ENCODE measurements at places on chromosomes 6 and 20. TPM values are rescaled to one million over a fixed set of nuclear protein-coding genes. Genes with fewer than 3 reads are reported as not detected.

GRCh38 chr6:1176567-1176966 is 135.3 kb upstream of the FOXQ1 start:
- H3K4me1 ChIP-seq, result no peaks in the 10 kb centered on the region
- peaks cover 4% of the 10 kb centered on the region for H3K27me3 ChIP-seq
- no peak overlapping the region for H3K27ac ChIP-seq
- H3K4me3 ChIP-seq, result no peak overlapping the region
- DNase-seq, result no peak
- no peaks in the 10 kb centered on the region for H3K36me3 ChIP-seq

Gene METTL24
- total RNA-seq, result 1.1 TPM

GRCh38 chr6:150676344-150676743 is 76.7 kb downstream of the PLEKHG1 start:
- DNase-seq, result no peak
- no peak overlapping the region for H3K4me3 ChIP-seq
- H3K27ac ChIP-seq, result no peak overlapping the region
- H3K36me3 ChIP-seq, result no peaks in the 10 kb centered on the region
- no peaks in the 10 kb centered on the region for H3K27me3 ChIP-seq

Gene SLC22A16
- total RNA-seq, result not detected

Gene ULBP1
- 0.68 TPM for total RNA-seq

DNA sequence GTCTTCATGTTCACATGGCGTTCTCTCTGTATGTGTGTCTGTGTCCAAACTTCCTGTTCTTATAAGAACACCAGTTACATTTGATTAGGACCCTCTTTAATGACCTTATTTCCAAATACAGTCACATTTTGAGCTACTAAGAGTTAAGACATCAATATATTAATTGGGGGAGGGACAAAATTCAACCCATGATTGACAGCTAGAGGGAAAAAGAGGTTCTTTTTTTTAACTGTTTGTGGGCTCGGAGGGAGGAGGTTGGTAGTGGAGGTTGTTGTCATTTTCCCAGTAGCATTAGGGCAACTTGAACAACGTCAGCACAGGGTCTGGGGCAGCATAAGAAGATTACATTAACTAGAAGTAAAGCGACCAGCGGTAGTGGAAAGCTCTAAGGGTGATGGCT is 2.3 kb upstream of the GMDS start:
- DNase-seq, result no peak
- no peak overlapping the region for H3K4me3 ChIP-seq
- no peaks in the 10 kb centered on the region for H3K4me1 ChIP-seq
- no peaks in the 10 kb centered on the region for H3K36me3 ChIP-seq
- no peak overlapping the region for H3K27ac ChIP-seq

DNA sequence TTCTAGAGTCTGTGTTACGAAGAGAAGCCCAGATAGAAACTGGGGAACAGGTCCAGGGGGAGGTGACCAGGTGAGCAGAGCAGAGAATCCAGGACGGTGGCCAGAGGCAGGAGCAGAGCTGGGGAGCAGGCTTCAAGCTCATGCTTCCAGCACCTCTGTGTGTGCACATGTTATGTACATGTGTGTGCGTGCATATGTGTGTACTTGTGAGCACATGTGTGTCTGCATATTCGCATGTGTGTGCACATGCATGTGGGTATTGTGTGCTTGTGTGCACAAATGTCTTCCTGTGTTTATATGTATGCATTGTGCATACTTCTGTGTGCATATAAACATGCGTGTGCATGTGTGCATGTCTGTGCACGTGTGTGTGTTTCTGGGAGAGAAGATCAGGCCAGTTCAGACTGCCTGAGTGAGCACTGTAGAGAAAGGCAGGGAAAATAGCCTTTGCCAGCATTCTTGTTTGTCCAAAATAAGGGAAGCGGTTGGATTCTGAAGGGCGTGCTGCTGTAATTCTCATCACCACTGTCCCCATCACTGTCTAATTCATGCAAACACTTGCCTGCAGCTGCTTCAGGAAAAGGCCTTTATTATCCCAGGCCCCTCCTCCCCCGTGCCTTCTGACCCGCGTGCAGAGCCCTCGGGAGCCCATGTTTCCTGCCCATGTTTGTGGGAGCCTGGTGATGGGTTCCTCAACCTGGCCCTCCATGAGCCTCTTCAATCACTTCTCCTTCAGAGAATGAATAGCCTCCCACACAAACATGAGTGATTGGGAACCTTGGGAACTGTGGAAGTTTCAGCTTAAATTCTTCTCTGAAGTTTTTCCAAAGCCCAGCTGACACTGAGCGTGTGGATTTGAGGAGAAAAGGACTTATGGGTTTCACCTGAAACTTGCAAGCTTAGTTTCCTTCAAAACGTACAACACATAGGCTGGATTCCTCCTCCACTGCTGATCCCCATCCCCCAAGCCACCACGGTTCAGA is 161.7 kb upstream of the AFDN start:
- no peak overlapping the region for H3K4me3 ChIP-seq
- H3K27me3 ChIP-seq, result no peaks in the 10 kb centered on the region
- H3K27ac ChIP-seq, result no peak overlapping the region
- no peak for DNase-seq
- no peaks in the 10 kb centered on the region for H3K36me3 ChIP-seq

DNA sequence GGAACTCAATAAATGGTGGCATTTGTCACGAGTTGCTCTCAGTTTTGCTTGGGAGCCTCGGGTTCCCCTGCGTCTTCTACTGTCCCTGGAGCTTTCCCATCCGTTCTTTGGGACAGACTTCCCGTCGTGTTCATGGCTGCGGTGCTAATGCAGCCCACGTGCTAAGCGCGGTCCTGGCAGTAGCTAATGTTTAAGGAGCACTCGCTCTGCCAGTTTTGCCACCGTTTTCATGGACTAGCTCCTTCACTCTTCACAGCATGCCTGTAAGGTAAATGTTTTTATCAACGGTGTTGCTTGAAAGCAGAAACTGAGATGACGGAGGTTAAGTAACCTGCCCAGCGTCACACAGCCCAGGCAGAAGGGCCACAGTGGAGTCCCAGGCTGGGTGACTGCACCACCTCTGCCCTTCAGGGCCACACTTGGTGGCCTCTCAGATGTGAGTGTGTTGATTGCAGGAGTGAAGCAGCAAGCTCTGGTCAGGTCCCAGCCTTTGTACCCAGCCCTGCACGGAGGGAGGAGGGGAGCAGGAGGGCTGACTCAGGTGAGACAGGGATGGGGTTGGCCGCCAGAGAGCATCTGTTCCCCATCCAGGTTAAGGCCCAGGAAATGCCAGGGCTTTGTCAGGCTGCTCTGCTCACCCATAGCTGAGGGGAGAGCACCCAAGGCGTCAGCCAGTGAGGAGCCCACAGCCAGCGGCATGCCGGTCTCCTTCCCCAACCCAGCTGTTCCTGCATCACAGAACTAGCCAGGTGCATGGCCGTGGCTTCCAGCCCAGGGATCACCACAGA is 181.8 kb downstream of the ZMYND8 start:
- H3K4me1 ChIP-seq, result no peaks in the 10 kb centered on the region
- no peaks in the 10 kb centered on the region for H3K36me3 ChIP-seq
- H3K27me3 ChIP-seq, result no peaks in the 10 kb centered on the region
- no peak overlapping the region for H3K4me3 ChIP-seq

All from adrenal gland (tissue), 19 donors.